A549 treated with GW870086 at 1 μM for 4 hours (cell line): ENCODE measurements at places on chromosomes 6 and 20. TPM values are rescaled to one million over a fixed set of nuclear protein-coding genes. Genes with fewer than 3 reads are reported as not detected.

BANF2 gene
- not detected in 5 replicates for total RNA-seq

ALDH8A1 gene
- total RNA-seq, result 0.10 to 0.38 TPM (median 0.23 TPM) in 5 replicates

PPP1R3D gene
- 2.0 to 2.6 TPM (median 2.5 TPM) in 5 replicates for total RNA-seq

SIRPD gene
- total RNA-seq, result not detected in 5 replicates

NKX2-4 gene
- not detected in 5 replicates for total RNA-seq

EYS gene
- total RNA-seq, result 0.02 to 0.23 TPM (median 0.11 TPM) in 4 of 5 replicates, not detected in the other

ZNF133 gene
- total RNA-seq, result 9.5 to 13.5 TPM (median 12.7 TPM) in 5 replicates

APCDD1L gene
- 0.05 to 0.10 TPM (median 0.09 TPM) in 3 of 5 replicates, not detected in the others for total RNA-seq

KHDC1L gene
- 0.36 to 0.51 TPM (median 0.42 TPM) in 4 of 5 replicates, not detected in the other for total RNA-seq

ZBTB12 gene
- total RNA-seq, result 3.1 to 4.0 TPM (median 3.5 TPM) in 5 replicates
